ENCODE measurements at places on chromosomes 4 and X. TPM values are rescaled to one million over a fixed set of nuclear protein-coding genes. Genes with fewer than 3 reads are reported as not detected.

DNA sequence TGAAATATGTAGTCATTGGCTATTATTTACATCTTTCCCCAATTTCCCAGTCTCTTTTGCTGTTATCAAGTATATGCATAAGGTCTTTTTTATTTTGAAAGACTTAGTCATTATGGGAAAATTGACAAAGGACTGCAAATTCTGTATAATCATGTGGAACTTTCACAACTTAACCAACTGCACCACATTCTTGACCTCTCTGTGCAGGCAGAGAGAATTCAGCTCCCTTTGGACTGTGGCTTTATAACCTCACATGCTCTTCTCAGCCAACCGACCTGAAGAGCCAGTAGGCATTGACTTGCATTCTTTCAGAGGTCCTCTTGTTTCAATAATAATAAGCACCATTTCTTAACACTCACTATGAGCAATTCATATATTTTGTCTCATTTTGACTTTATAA lies 66.9 kb downstream of the ANXA3 start:
- no peak for DNase-seq

GRCh38 chr4:37976991-37977470 lies 16.8 kb downstream of the PTTG2 start:
- DNase-seq: peak; percentile 45

DNA sequence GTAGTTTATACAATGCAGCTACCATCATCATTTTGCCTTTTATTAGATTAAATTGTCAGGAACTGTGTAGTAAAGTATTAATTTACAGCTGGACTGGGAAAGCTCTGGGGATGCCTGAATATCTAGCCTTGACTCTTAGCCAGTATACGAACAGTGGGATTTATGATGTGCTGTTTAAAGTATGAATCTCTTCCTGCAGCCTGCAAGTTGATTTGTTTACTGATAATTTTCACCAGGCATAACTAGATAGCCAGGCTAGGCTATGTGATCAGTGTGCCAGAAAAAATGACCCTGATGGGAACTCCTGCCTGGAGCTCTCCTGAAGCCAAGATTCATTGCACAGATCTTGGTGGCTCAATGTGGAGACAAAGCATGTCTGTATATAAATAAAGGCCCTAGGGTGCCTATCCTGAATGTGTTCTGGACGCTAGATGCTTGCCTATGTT lies 119.2 kb downstream of the SCLT1 start:
- DNase-seq: no peak

GRCh38 chr4:123299212-123299691 lies 97.3 kb upstream of the SPRY1 start:
- DNase-seq: no peak

DNA sequence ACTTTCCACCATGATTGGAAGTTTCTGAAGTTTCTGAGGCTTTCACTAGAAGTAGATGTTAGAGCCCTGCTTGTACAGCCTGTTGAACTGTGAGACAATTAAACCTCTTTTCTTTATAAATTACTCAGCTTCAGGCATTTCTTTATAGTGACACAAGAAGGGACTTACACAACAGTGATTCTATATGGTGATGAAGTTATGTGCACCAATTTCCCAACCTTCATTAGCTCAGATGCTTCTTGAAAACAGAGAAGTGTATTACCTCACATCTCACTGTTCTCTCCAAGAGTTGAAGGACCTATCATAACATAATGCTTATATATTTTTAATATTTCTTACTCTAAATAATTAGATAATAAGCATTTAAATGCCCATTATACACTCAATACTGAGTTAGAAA lies 202.1 kb upstream of the ANXA10 start:
- no peak for DNase-seq

DNA sequence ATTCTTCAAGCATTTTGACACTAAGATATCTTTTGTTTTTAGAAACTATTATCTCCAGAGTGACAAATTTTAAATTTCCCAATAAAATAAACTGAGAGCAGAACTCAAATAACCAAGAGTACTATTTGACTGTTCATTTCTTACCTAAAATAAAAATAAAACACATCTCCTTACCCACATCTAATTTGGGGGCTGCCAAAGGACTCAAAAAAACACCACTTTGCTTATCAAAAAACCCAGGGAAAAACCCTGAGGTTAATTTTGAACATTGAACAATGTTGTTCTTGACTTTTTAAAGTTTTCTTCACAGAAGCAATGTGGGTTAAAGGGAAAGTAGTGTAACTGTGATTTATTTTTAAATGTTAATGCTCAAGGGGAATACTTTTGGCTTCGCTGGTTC lies 243.0 kb upstream of the HHIP start:
- no peak for DNase-seq

The VEGFD gene
- 19.5 TPM for total RNA-seq

The RPA4 gene
- 4.0 TPM for total RNA-seq

The ART3 gene
- total RNA-seq: not detected

The VCX gene
- total RNA-seq: not detected

The RASGEF1B gene
- total RNA-seq: 24.4 TPM

Data from thoracic aorta (tissue), 2 donors.